GM12892 (cell line): ENCODE measurements at places on chromosomes 5 and 9.
A peak's percentile ranks its signal among the peaks of the same experiment; 100 is the strongest.

DNA sequence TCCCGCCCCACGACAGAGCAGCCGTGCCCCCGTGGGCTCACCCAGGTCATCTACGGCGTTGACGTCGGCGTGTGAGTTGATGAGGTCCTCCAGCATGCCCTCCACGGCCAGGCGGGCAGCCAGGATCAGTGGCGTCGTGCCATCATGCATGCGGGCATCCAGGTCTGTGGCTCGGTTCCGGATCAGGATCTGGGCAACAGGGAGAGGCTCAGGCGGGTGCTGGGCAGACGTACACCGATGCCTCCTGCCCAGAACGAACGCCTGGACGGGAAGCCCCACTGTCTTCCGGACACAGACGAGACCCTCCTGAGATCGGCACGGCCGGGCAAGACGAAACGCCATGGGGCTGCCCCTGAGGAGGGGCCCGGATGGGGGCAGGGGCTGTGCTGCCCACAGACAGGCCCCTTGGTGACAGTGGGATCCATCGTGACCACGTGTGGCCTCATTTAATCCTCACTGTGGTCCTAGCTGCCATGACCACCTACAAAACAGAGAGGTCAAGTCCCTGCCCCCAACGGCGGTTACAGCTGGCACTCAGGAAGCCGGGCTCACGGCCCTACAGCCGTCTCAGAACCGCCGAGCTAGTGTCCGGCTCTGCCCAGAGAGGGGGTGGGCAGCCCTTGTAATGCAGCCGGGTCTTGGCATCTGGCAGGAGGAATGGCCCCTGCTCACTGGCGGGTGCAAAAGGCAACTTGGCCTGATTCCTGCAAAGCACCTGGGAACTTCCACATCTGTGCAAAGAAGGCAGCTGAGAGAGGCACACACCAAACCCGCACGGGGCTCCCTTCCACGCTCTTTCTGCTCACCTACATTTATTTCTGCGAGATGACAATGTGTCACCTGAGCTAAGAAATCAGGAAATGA, 16.5 kb upstream of the SEC16A start:
- no peak for DNase-seq

DNA sequence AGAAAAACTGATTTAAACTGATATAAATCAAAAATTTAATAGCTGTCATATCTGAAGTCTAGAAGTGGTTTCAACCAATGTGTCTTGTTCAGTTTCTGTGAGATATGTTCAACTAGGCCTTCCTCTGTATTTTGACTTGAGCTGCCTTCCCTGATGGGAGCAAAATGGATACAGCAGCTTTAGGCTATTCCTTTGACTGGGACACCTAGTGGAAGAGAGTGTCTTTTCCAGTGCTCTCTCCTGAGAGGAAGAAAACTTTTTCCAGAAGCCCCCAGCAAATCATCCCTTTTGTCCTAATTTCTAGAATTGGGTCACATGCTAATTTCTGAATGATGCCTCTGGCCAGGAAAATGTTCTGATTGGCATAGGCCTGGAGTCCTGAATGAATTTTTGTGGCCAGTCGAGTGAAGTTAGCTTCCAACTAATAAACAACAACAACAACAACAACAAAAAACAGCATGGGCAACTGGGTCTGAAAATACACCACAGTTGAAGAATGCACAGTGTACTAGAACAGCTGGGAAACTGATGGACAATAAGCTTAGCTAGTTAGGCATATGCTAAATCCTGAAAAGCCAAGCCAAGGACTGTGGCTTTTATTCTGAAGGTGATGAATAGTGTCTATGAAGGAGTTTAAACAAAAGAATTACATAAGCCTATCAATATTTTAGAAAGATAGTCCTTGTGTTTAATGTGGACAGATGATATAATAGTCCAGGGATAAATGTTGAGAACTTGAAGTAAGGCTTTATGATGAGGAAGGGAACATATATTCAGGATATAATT, 125.7 kb downstream of the FBN2 start:
- no peak for DNase-seq

- DNase-seq: no peak
Observed at GRCh38 chr5:61362796-61363368, 30.8 kb downstream of the ZSWIM6 start.

- DNase-seq: no peak
Observed at GRCh38 chr5:116626272-116626723, 51.7 kb upstream of the SEMA6A start.

- DNase-seq: no peak
Observed at GRCh38 chr5:141172381-141173204, at the start of gene PCDHB7. Gene PCDHB7 (plus strand): TSS chr5:141172644. CDS start chr5:141172836, 192 bp downstream.

DNA sequence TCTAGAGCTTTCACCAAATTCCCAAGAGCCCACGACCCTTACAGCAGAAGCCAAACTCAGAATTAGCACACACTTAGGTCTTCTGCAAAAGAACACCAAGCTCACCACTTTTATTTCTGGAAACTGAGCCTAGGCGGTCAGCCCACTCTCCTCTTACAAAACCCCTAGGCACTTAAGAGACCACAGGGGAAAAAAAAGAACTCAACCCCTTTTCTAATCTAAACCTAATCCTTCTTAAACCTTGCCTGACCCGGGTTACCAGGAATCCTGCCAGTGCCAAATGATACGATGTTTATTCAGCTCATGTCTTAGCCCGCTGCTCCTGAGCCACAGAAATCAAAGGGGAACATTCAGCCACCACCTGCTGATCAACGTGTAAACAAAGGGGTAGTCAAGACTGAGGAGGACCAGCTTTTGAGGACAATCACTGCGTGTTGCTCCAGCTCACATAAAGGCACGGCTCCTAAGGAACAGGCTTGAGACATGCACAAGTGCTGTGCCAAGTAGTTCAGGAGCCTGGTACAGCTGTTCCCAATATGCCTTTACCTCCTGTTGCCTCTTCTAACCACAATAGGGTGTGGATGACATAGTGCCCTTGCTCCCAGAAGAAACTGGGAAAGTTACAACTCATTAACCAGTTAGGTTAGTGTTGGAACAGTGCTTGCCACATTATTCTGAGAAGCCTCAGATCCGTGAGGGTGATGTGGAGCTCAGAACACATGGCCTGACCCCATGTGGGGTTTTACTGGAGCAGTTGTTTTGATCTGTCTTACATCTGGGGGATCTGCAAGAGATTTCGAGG, 49.3 kb downstream of the ZFAND5 start:
- no peak for DNase-seq

DNA sequence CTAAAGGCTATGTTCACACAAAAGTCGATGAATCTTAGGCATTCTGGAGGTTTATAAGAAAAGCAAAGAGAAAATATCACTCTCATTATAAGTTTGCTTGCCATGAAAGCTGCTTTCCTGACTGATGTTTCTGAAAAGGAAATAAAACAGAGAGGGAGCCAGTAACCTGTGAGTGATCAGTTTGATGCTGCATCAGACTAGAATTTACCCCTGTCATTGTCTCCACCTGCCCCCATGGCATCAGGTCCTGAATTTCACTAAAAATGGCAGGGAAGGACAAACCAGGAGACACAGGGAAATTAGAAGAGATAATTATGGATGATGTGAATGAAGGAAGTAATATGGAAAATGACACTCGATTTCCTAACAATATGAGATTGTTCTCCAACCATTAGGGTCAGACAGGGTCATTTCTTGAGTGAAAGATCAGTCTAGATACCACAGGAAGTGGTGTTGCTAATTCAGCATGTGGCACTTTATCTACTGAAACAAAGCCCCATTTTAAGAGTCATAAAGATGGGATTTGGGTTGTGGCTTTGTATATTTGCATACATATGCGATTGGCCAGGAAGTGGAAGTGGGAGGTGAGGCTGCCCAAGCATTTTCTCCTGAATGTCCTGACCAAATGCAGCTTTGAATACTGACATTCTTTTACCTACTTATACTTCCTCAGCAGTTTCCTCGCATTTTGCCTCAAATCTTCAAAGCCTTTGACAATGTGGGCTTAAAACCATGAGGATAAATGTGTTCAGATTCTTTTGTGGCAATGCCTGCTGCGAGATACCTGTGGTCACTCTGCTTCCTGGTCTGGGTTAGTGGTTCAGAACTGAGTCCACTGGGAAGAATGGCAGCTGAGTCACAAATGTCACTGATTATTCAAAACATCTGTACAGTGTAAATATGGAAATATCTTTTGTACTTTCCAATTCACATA, 29.7 kb downstream of the MEGF10 start:
- no peak for DNase-seq

GRCh38 chr9:91256235-91256634, 105.5 kb downstream of the AUH start:
- DNase-seq: no peak

DNA sequence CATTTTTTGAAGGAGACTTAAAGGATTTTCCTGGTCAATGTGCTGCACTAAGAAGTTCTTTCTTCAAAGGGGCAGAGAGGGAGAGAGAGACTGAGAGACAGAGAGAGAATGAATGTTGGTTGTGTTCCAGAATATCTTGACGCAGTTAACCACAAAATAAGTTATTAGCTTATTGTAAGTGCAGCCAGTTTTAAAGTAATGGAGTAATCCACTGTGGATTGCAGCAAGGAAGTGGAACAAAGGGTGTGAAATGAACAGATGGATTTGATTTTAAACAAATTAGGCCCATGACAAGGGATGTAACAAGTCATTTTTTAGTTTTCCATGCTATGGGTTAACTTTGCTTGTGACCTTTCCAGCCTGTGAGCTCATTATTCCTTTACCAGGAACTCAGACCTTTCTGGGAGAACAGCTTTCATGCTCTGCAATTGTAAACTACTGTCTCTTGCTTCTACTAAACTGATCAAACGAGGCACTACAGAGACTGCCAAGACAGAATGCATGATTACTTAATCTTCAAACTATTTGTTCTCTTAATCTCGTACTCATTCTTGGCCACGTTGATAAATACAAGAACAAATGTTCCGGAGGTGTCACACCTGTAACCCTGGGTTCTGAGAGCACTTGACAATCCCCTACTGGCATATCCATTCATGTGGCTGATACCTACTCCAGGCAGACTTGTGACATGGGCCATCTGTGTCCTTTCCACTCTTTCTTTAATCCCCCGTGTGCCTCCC, 131.1 kb downstream of the TLE1 start:
- DNase-seq: no peak

- no peak for DNase-seq
Observed at GRCh38 chr5:77928776-77929300, 152.7 kb upstream of the TBCA start.

- DNase-seq: no peak
Observed at GRCh38 chr5:55429613-55430253, 105.0 kb downstream of the PLPP1 start.

GRCh38 chr5:411728-412127, 31.2 kb upstream of the EXOC3 start:
- DNase-seq: no peak

- DNase-seq: peak; percentile 33
Observed at GRCh38 chr9:86947146-86948073, at the start of gene GAS1. Gene GAS1 (minus strand): TSS chr9:86947506. CDS start chr9:86946779, 727 bp downstream.

GRCh38 chr5:135578685-135579341, at the start of gene CXCL14:
Gene CXCL14 (minus strand): TSS chr5:135578991. CDS start chr5:135578778, 213 bp downstream.
- DNase-seq: no peak

DNA sequence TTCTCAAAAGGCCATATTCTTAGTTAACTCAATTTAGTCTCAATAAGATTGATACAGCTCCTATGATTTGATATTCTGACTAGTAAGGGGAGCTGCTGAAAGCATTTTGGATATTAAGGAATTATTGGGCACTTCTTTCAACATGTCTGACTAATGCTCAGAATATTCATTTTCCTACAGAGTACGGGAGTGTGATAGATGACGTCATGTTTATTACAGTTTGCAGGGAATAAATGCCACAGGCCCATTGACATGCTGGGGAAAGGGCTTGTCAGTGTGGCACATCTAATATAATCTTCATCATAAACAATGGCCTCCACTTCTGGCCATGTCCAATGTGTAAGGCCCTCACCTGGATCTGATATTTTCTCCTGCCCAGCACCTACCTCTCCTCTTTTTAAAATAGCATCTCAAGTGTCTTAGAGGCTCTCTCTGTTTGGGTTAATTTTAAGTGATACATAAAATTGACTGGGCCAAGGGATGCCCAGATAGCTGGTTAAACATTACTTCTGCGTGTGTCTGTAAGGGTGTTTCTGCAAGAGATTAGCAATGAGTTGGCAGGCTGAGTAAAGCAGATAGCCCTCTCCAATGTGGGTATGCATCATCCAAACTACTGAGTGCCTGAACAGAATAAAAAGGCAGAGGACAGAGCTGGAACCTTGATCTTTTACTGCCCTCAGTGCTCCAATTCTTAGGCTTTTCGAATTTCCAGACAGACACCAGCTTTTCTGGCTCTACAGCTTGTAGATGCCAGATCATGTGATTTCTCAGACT, 99.3 kb downstream of the SLC24A2 start:
- DNase-seq: no peak

GRCh38 chr5:177241768-177242167, 61.8 kb downstream of the RAB24 start:
- no peak for DNase-seq

- DNase-seq: no peak
Observed at GRCh38 chr5:78964889-78965288, 20.2 kb downstream of the ARSB start.

- no peak for DNase-seq
Observed at GRCh38 chr5:180798193-180798592, 4.4 kb downstream of the MGAT1 start.
